Renal cortex interstitium (tissue), 15 donors: ENCODE measurements at places on chromosomes 7 and 10. TPM values are rescaled to one million over a fixed set of nuclear protein-coding genes. Genes with fewer than 3 reads are reported as not detected.

ZP3 gene
- 8.6 TPM for polyA plus RNA-seq

EVX1 gene
- not detected for polyA plus RNA-seq

DYDC2 gene
- 2.5 TPM for polyA plus RNA-seq

NKX2-3 gene
- polyA plus RNA-seq, result not detected

IDI2 gene
- polyA plus RNA-seq, result 0.11 TPM
